Umbilical cord (tissue), 2 donors: ENCODE measurements at places on chromosomes 5 and 9. TPM values are rescaled to one million over a fixed set of nuclear protein-coding genes. Genes with fewer than 3 reads are reported as not detected.

DNA sequence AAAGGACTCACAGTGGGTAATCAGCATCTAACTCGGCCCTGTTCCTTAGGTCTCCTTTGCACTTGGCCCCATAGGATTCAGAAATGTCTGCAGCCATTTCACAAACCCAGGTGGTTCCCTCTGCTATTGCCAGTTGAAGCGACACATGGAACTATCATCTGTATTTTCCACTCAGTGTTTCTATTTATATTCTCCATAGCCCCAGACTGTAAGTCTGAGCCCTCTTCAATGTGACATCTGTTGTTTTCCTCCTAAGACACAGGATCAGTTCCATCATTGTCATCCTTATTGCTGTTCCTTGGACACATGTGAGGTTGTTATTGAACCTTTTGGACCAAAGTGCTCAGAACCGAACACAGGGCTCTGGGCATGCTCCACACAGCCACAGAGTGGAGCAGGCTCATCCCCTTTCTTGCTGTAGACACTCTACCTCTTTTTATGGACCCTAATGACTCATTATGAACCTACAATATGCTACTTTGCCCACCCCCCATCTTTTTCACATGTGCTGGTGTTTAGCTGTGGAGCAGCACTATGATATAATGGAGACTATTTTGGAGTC lies 36.4 kb downstream of the GARNL3 start:
- no peak for DNase-seq

DNA sequence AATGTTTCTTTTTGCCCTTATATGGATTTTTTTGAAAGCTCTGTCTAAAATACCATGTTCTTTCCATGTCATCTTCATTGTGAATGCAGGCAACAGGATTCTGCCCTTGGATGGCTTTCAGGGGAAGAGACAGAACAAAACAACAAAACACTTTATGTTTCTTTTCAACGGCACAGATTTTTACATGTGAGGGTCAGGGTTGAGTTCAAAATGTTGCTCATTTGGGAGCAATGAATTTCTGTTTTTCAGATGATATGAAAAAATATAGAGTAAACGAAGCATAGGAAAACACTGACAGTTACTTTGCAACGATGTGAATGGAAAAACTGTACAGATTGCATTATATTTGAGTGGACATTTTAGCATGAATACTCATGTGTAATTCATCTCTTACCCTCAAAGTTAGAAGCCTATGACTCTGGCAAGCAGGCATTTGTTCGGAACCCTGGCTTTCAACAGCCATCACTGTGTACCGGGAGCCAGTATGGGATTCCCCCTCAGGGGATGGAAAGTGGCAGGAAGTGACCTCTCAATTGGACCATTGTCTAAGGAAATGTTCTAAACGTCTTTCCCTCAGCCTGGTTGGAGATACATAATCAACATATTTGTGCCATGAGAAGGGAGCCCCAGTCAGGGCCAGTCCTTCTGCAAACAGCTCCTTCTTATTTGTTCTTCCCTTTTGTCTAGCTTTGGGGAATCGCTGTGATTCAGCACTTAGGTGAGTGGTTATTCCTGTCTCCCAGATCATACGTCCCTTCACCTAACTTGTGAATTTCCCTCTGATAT lies 153.9 kb upstream of the MEF2C start:
- no peak for DNase-seq

DNA sequence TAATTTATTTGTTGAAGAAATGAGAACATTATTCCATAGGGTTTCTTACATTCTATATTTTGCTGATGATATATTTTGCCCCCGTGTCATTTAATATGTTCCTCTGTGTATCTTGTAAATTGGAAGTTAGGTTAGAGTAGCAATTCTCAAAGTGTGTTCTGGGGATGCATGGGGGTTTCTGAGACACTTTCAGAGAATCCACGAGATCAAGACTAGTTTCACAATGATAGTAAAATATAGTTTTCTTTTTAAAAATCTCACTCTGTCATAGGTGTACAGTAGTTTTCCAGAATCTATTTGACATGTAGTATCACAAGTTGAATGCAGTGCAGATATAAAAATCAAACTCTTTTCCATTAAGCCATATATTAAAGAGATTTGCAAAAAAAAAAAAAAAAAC lies 488.6 kb upstream of the SGCD start:
- DNase-seq: no peak

GRCh38 chr5:160956051-160956450 lies 104.0 kb upstream of the ATP10B start:
- peak; percentile 47 for DNase-seq

DNA sequence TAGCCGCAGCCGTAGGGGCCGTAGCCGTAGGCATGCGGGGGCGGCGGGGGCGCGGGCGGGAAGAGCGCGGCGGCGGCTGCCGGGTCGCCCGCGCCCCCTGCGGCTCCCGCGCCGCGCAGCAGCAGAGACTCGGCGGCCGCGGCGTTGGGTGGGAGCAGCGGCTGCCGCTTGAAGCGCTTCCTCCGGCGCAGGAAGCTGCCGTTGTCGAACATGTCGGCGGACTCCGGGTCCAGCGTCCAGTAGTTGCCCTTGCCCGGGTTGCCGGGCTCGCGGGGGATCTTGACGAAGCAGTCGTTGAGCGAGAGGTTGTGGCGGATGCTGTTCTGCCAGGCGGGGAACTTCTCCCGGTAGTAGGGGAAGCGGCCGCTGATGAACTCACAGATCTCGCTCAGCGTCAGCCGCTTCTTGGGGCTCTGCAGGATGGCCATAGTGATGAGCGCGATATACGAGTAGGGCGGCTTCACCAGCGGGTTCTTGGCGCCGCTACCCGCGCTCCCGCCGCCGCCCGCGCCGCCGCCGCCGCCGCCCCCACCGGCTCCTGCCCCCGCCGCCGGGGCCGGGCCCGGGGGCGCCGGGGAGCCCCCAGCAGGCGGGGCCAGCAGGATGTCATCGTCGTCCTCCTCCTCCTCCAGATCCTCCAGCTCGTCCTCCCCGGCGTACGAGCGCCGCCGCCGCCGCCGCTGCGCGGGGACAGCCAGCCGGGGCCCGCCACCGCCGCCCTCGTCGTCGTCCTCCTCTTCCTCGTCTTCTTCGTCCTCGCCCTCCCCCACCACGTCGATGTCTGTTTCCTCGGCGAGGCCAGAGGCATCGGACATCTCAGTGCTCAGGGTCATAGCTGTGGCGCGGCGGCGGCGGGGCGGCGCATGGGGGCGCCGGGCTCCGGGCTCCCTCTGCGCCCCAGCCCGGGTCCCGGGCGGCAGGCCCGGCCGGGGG lies 781 bp downstream of the FOXD1 start:
- DNase-seq: no peak

DNA sequence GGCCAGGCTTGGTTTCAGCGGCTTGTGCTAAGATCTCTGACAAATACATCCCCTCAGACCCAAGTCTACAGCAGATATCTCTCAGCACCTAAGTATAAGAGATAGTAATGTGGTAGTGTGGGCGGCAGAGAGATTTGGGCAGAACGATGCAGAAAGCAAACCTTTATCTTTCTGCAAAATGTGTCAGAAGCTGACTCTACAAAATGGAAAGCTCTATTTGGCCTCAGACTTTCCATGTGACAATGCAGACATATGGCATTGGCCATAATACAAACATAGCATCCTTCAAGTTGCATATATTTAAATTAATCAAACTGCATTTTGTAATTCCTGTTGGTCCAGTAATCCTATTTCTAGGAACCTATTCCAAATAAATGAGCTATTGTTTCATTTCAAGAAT lies 102.5 kb upstream of the RAI14 start:
- DNase-seq: no peak

DNA sequence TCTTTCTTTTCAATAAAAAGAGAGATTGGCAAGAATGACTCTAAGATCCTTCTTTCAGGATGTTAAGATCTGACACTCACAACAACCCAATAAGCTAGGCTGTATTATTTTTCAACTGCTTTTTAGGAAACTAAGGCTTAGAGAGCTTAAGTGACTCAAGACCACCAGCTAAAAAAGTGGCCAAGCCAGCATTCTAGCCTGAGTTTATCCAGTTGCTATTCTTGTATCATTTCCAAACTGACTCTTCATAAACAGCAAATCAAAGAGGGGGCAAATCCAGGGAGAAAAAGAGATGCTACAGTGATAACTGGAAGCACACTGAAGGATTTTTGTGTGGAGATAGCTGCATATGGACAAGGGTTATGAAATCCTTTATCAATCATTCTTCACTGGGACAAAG lies 47.1 kb downstream of the TMEM252 start:
- DNase-seq: peak; percentile 45

DNA sequence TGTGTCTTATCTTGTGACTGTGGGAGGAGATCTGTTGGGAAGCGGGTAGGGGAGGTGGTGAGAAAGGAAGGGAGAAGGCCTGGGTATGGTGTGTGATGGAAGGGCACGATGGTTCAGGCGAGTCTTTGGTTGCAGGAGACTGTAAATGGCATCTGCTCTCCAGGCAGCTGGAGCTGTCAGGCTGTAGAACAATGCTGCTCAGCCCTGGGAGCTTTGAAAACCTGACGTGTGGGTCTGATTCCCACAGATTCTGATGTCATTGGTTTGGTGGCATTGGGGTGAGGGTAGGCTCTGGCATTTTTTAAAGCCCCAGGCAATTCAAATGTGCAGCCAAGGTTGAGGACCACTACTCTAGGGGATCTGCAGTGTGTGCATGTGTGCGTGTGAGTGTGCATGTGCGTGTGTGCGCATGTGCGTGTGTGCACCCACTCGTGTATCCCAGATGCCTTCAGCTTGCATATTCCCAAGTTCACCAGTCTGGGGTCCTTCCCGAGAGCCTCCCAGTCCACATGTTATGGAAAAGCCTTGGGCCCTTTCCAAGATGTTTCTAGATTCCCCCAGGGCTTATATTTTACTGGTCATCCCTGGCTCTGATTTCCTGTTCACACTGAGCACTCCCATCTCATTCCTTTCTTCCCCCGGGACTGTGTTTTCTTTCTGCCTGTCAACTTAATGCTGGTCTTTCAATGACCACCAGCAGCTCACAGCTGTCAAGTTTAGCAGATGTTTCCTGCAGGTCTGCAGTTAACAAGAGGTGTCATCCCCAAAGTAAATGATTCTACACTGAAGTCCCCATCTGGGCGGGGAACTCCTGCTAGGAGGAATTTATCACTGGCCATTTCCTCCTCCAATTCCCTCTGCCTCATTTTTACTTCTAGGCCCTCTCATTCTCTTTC lies 34.0 kb downstream of the BOD1 start:
- DNase-seq: peak; percentile 62

DNA sequence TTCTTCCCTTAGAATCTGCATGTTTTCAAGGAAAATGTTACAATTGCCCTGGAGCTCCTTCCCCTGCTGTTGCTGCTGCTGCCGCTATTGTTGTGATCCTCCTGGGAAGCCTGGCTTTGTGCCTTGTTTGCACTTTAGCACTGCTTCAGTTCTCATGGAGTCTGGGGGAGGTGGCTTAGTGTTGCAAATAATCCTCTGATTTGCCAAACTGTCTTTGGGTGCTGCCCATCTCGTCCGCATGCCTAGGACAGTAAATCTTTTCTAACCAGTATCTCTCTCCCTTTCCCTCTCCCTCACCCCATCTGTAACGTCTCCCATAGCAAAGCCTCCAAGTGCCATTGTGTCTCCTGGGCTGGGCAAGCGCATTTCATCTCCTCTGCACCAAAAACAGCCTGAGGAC lies 30.3 kb downstream of the FAM240B start:
- no peak for DNase-seq

DNA sequence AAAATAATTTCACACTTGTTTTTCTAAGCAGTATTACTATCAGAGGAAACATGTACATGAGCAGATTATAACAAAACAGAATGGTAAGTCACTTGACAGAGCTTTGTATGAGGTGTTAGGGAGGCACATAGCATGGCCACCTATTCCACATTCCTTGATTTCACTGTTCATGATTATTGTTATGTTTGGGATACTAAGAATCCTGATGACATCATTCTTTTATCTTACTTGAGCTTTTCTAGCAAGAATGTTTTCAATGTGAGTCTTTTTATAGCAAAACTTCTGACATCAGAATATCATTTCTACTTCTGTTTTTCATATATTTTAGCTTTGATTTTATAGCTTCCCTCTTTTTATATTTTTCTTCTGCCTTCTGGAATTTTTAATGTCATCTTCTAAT lies 208.2 kb downstream of the DMRTA1 start:
- DNase-seq: no peak

DNA sequence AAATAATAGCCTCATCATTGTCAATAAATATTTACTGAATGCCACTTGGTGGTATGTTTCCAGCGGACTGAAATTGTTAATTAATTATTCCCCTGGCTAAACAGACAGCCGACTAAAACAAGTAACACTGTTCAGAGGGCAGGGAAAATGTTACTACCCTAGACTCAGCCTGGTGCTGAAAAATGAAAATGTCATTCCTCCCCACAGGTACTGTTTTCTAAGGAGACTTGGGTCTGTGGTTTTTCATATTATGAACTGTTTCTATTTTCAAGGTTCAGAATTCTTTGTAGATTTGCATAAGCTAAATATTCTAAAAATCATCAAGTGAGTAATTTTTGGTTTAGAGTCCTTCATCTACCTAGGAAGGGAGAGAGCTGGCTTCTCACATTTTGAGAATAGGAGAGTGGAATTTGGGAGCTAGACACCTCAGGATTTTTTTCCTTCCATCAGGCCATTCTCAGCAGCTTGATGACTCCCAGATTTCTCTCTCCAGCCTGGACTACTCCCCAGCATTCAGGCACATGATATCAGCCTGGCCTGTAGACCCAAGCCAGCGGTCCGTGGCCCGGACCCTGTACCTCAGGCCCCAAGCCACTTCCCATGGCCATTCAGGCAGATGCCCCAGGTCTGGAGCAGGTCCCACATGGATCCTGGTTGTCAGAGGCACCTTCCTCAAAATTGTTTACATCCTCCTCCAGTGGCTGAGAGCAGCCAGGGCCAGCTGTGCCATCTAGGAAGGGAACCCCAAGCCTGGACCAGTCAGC lies 24.4 kb downstream of the BHMT start:
- DNase-seq: no peak

DNA sequence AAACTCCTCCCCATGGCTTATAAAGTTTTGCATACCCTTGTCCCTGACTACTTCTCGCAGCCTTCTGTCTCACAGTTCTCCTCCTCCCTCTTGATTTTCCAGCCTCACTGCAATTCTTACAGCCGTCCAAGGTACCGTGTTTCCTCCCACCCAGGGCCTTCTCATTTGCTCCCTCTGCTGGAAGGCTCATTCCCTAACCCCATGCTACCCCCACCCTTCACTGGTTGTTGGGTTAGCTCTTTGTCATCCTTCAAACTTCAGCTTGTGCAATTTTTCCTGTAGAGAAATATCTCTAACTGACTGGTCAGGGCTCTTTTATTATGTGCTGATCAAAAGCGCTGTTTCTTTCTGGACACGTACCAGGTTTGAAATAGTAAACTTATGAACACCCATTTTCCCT lies 329.2 kb downstream of the EBF1 start:
- DNase-seq: no peak

KIF24 gene
- 2.6 TPM for total RNA-seq

TAF11L10 gene
- 16.4 TPM for total RNA-seq

ELAVL2 gene
- 7.2 TPM for total RNA-seq

GOLM1 gene
- total RNA-seq: 29.4 TPM

ADGRD2 gene
- total RNA-seq: not detected

ZFP62 gene
- 25.8 TPM for total RNA-seq

GARIN3 gene
- not detected for total RNA-seq

TEX48 gene
- total RNA-seq: not detected

SURF6 gene
- total RNA-seq: 4.8 TPM

CDKN2B-AS1 gene
- 19.5 TPM for total RNA-seq

DDX31 gene
- 15.4 TPM for total RNA-seq
